ENCODE measurements at places on chromosomes 16 and 17. TPM values are rescaled to one million over a fixed set of nuclear protein-coding genes. Genes with fewer than 3 reads are reported as not detected.

The CAVIN1 gene
- total RNA-seq = 947 TPM

The GCGR gene
- total RNA-seq = not detected

The METTL26 gene
- total RNA-seq = 119 TPM

The CORO6 gene
- total RNA-seq = 4.3 TPM

The SLC22A31 gene
- total RNA-seq = 0.07 TPM

The SLC16A13 gene
- 3.0 TPM for total RNA-seq

The C17orf100 gene
- 0.22 TPM for total RNA-seq

All from thoracic aorta endothelial cell (primary cell).